ENCODE measurements at places on chromosomes 7 and 10.

DNA sequence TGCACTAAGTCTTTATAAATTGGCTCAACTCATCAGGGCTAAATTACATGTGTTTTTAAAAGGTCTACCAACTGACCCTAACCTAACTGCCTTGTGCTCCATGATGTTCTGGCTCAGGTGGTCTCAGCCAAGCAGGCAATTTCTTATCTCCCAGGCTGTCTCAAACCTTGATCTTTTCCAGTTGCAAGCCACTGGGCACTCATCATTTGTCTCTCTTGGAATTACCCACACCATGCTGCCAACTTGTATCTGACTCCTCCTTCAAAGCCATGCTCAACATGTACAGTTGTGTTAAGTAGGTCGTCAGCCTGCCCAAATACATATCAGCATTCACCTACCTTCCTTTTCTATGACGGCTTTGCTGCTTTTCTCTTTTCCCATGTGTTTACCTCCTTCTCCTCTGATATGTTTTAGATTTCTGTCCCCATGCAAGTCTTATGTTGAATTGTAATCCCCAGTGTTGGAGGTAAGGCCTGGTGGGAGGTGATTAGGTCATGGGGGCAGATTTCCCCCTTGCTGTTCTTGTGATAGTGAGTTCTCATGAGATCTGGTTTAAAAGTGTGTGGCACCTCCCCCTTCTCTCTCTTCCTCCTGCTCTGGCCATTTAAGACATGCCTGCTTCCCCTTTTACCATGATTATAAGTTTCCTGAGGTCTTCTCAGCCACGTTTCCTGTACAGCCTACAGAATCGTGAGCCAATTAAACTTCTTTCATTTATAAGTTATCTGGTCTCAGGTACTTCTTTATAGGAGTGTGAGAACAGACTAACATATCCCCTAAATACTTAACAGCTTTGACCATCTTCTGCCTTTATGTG, 130.0 kb downstream of the ELAPOR2 start:
- H3K27ac ChIP-seq = peak overlapping the region; percentile 48
- ATAC-seq = no peak

DNA sequence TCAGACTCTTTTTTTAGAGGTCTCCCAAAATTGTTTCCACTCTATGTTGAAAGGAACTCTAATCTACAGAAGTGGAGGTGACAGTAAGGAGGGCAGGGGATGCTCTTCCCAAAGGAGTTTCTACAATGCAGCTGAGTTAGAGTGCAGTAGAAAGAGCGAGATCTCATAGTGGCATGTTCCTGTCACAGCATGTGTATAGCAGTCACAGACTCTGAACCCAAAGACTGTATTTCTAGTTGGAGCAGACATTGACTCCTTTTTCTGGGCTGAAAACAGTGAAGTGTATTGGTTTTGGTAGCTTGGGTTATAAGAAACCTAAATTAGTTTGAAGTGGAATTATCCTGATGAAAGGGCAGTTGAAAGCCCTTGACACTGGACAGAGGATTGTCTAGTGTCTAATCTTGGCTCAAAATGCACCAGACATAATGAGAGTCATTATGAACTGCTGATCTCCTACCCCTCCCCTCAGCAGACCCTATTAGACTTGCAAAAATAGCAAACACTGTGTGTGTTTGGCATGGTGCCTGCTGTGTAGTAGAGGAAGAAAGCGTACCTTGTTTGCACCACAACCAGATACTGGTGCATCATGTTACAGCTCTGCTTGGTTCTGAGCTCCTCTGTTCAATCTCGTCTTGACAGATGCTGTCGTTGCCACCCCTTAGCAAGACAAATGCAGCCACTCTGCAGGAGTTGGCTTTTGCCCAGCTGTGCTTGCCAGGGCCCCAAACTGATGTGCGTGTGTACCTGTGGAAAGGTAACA, 336.0 kb downstream of the AUTS2 start:
- no peak for ATAC-seq
- H3K36me3 ChIP-seq = no peaks in the 10 kb centered on the region
- no peak overlapping the region for H3K4me3 ChIP-seq
- H3K27me3 ChIP-seq = no peaks in the 10 kb centered on the region
- H3K4me1 ChIP-seq = no peaks in the 10 kb centered on the region

DNA sequence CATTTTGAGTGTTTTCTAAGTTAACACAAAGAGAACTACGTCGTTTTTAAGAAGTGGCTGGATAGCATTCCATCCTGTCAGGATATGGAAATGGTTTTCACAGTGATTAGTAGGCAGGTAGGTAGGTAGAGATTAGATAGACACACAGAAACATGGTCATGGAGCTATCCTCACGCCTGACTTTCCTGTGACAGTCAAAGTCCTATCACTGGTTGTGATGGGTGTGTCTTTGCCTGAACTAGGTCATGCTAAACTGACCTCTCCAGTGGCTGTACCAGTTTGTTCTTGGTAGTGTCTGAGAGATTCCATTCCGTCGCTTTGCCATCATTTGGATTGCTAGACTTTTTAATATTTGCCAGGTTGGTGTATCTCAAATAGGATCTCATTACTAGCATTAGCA, 28.2 kb downstream of the FKBP6 start:
- no peak overlapping the region for H3K4me3 ChIP-seq
- ATAC-seq = no peak
- H3K36me3 ChIP-seq = no peaks in the 10 kb centered on the region
- no peaks in the 10 kb centered on the region for H3K4me1 ChIP-seq
- H3K27me3 ChIP-seq = peaks cover 6% of the 10 kb centered on the region

DNA sequence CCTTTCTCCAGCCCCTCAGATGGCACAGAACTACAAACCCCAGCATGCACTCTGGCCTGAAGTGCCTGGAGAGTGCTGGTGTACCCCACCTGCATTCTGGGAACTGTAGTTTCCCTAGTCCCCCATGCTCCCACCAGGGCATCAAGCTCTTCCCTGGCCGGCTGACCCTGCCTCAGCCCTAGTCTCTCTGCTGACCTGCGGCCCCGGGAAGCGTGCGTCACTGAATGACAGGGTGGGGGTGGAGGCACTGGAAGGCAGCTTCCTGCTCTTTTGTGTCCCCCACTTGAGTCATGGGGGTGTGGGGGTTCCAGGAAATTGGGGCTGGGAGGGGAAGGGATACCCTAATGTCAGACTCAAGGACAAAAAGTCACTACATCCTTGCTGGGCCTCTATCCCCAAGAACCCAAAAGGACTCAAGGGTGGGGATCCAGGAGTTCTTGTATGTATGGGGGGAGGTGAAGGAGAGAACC, 2.1 kb downstream of the NOS3 start:
- H3K36me3 ChIP-seq = no peaks in the 10 kb centered on the region
- ATAC-seq = no peak
- H3K27me3 ChIP-seq = no peaks in the 10 kb centered on the region
- H3K27ac ChIP-seq = peak overlapping the region; percentile 66
- peaks cover 17% of the 10 kb centered on the region for H3K4me1 ChIP-seq
- H3K4me3 ChIP-seq = no peak overlapping the region

DNA sequence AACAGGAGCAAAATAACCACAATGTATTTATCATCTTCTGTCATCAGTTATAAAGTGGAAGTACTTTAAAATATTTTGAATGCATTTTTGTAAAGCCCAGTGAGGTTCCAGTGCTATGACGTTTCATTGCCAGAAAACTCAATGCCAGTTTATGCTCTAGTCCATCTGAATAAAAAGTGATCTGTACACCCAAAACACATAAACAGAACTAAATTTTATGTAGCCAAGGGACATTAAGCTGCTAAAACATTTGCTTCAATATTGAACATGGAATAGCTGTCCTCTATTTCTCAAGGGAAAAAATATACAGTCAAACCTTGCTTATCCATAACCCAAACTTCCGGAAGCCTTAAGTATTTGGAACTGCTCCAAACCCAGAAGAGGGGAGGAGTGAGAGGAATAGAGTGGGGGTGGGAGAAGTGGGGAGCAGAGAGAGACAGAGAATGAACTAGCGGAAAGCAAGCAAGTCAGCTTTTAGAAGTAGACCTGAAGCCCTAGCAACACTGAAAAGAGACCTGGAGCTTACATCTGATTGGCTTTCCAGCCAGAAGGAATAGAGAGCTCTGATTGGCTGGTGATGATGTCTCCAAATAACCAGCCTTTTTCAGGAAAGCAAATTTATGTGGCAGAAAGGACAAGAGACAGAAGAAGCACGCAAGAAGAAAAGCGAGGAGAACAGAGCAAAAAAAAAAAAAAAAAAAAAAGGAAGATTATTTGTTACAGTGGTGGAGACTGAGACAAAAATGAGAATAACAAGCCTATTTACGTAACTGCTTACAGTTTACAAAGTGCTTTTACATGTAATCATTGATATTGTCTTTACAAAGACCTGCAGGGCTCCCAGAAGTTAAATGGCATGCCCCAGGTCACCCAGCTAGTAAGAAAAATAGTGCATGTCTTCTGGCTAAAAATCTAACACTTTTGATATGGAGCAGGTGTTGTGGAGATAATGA, 196.0 kb downstream of the RNLS start:
- H3K4me1 ChIP-seq = peaks cover 17% of the 10 kb centered on the region
- no peak overlapping the region for H3K27ac ChIP-seq
- H3K27me3 ChIP-seq = no peaks in the 10 kb centered on the region
- H3K4me3 ChIP-seq = no peak overlapping the region
- peak; percentile 42 for ATAC-seq
- no peaks in the 10 kb centered on the region for H3K36me3 ChIP-seq

- H3K4me3 ChIP-seq = no peak overlapping the region
- ATAC-seq = no peak
- H3K4me1 ChIP-seq = peaks cover 5% of the 10 kb centered on the region
- peaks cover 42% of the 10 kb centered on the region for H3K36me3 ChIP-seq
Observed at GRCh38 chr10:5643346-5644067, 22.9 kb downstream of the ASB13 start.

DNA sequence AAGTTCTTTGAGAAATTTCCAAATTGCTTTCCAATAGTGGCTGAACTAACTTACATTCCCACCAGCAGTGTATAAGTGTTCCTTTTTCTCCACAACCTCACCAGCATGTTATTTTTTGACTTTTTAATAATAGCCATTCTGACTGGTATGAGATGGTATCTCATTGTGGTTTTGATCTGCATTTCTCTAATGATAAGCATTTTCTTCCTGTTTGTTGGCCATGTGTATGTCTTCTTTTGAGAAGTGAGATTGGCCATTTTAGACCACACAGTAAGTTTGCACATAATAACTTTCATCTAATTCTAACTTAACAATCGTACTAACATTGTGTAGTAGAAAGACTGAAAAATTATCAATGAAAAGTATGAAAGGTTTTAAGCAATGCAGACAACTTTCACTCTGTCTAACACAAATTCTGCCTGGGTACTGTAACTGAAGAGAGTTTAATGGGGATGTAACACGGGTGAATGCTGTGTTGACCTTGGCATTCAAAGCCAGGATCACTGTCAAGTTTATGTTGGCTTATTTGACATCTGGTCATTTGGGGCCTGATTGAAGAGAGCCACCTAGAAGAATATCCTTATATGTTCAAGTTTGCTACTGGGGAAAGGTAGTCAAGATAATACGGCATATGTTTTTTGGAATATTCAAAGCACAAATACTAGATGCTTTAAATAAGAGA, 50.4 kb downstream of the FAM171A1 start:
- no peak overlapping the region for H3K4me3 ChIP-seq
- no peaks in the 10 kb centered on the region for H3K36me3 ChIP-seq
- H3K27me3 ChIP-seq = no peaks in the 10 kb centered on the region
- peaks cover 8% of the 10 kb centered on the region for H3K4me1 ChIP-seq
- H3K27ac ChIP-seq = no peak overlapping the region

DNA sequence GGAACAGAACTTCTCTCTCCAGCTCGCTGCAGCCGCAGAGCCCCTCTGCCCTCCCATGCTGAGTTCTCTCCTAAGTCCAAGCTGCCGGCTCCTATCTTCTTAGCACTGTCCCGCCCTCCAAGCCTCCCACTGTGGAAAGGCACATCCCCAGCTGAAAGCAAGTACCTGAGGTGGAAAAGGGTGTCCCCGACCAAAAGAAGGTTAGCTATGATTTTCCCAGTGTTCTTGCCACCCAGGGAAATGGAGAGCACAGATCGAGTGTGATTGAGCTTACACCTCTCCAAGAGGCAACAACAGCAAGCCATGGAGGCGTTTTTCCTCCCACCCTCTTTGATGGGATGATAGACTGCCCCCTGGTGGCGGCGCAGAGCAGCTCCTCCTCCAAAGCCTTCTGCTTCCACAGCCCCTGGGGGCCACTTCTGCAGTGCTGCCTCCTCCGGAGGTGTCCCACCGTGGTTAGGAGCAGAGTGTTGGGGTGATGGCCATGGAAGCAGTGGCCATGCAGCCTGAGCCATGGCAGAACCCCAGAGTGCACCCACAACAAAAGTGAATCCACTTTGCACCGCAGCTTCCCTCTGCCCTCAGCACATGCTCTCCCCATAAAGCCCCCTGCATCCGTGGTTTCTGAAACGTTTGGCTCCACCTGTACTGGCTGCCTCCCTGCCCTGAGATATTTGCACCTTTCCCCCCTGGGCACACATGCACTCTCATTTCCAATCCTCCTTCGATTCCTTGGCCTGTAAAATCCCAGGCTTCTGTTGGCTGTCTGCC, 143.1 kb upstream of the STK17A start:
- H3K4me1 ChIP-seq = no peaks in the 10 kb centered on the region
- H3K27me3 ChIP-seq = no peaks in the 10 kb centered on the region
- no peak overlapping the region for H3K4me3 ChIP-seq
- no peak overlapping the region for H3K27ac ChIP-seq
- no peaks in the 10 kb centered on the region for H3K36me3 ChIP-seq
- ATAC-seq = peak; percentile 57

DNA sequence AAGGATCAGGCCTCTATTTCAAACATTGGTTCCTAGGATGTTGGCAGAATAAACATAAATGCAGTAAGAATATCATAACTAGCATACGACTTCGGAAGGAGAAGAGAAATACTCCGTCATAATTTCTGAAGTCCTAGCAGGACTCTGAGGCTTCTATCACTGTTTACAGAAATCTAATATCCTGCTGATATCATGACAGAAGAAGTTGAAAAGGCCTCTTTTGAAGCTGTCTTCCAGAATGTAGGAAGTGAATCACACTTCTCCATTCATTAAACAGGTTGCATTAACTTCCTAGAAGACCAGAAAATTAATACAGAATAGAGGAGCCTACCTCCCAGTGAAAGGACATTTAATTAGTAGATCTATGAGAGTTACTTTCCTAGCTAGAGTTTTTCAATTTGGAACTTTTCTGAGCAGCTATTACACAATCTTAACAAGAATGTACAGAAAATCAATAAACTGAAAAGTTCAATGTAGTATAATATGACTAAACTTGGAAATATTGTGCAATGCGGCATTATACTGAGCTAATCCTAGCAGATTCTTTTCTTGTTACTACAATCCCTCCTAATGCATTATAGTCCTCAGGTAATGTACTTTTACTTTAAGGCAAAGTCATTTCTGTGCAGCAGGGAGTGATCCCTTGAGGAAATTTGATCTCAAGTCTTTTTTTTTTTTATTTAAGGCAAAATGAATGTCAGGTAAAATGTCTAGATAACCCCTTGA, 622.6 kb upstream of the CELF2 start:
- H3K27ac ChIP-seq = no peak overlapping the region
- ATAC-seq = no peak
- peaks cover 24% of the 10 kb centered on the region for H3K27me3 ChIP-seq
- no peak overlapping the region for H3K4me3 ChIP-seq
- H3K36me3 ChIP-seq = no peaks in the 10 kb centered on the region

DNA sequence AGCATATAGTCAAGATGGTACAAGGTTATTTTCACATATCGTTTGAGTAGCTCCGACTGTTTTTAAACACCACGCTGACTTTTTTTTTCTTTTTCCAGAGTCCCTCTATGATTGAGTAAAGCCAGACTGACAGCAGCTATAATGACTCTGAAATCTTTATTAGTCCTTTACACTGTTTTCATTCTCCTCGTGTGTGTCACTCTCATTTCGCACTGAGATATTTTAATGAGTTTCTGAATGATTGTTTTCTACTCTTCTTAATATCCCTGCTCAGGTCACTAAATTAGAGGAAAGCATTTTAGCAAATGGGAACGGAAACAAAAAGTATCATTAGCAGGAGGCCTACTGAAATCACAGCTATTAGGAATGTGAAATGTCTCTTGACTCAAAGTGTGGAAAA, 162.3 kb upstream of the MTPN start:
- peaks cover 4% of the 10 kb centered on the region for H3K4me1 ChIP-seq
- no peaks in the 10 kb centered on the region for H3K36me3 ChIP-seq
- H3K4me3 ChIP-seq = no peak overlapping the region
- no peaks in the 10 kb centered on the region for H3K27me3 ChIP-seq
